ENCODE measurements at places on chromosomes 1 and 21. TPM values are rescaled to one million over a fixed set of nuclear protein-coding genes. Genes with fewer than 3 reads are reported as not detected.

GRCh38 chr21:14096172-14096571 lies 114.6 kb downstream of the LIPI start:
- no peak for DNase-seq

DNA sequence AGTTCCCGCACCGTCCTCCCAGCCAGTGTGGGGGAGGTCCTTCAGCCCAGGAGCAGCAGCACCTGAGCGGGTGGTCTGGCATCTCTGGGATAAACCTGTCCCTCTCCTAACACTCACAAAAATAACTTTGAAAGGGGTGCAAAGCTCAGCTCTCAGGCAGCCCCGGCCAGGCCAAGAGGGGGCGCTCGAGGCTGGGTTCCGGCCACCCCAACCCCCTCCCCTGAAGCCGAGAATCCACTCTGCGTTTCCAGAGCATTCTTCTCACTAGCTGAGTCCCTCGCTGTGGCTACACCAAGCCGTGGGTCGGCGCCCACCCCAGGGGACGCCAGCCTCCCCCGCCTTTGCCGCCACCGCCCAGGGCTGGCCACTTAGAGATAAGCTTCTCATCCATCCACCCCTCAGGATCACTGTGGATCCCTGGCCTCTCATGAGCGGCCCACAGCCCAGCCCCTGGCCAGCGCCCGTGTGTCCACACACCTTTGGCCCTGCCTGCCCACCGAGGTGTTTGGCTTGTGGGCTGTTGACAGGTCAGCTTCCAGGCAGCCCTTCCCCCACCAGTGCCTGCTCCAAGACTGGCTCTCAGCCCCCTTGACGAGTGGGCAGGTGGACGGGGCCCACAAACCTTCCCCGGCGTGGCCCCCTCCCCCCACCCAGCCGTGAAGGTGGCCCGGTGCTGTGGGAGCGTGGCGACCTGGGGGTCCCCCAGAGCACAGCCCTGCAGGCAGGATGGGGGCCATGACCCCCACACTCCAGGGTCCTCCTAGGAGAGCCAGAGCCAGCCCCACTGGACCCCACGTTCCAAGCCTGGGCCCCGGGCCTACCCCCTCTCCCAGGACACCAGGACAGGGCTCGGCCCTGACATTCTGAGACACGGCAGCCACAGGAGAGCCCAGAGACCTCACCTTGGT lies 1.9 kb downstream of the FTCD start:
- no peak for DNase-seq

The C21orf58 gene
- 3.7 TPM for total RNA-seq

DNA sequence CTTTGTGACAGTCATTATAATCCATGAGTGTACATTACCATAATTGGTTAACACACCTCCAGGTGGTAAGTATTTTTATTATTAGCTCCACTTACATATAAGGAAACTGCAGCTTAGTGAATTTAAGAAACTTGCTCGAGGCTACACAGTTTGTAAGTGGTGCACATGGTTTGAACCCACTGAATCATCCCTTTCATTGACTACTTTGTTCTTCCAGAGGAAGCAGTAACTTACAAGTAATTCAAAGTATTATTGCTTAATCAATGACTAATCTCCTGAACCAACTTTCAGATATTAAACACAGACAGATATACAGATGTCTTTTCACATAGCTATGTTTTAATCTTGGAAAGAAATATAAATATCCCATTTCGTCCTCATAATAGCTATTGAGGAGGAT lies 18.7 kb upstream of the CLDN8 start:
- DNase-seq, result no peak

DNA sequence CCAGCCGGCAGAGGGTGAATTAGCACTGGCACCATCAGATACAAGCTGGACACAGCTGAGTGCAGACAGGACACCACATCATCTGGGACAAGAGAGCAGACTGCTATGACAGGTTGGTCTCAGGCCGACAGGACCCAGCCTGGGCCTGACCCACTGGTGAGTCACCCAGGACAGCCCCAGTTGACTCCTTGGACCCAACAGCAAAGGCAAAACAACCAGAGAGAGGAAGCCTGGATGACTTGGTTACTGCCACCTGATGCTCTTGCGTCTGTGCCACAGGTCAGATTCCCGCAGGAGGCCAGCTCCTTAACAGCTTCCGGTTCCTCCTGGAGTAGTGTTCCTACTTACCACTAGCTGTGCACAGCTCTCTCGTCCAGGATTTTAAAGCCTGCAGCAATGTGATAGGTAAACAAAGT lies 18.5 kb downstream of the CCN1 start:
- no peak for DNase-seq

GRCh38 chr1:59973719-59974118 lies 47.1 kb upstream of the CYP2J2 start:
- no peak for DNase-seq

The KCNE1 gene
- 0.26 TPM for total RNA-seq

DNA sequence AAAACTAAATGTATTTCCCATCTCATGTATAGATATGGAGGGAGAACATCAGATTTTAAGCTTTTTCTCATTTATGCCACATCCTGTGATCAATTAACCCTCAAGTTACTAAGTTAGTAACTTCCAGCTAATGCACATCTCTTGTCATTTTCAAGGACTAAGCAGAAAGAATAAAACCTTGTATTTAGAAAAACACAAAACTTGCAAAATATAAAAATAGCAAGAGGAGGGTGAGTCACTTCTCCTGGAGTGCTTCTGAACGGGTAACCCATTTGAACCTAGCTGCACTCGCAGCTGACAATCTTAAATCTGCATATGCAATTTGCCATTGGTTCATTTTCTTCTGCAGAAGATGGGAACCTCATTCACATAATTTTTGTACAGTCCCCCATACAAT lies 500.5 kb downstream of the SETD4 start:
- DNase-seq, result no peak

The OR2T29 gene
- not detected for total RNA-seq

DNA sequence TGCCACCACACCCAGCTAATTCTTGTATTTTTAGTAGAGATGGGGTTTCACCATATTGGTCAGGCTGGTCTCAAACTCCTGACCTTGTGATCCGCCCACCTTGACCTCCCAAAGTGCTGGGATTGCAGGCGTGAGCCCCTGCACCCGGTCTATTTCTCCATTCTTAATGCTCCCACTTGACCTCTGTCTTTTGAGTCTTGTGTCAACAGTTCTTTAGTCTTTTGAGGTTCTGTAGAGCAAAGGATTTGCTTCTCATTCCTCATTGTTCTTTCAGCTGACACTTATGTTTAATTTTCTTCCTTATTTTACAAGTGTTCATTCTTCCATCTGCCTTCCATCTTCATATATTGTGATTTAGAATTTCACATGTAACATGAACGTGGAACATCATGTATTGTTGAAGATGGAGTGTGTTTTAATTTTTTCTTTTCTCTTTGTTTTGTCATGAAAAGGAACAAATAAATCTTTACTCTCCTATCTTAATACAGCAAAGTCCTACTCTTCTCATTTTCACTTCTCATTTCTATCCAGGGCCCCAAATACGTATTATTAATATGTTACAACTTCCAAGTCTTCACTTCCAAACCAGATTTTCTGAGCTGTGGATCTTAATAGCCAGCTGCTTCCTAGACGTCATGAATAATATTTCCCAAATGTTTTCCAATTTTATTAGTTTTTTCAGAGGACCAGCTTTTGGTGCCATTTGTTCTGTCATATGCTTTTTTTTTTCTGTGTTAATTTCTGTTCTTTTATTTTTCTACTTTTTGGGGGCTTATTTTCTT lies 16.9 kb downstream of the MTF2 start:
- DNase-seq, result no peak

The HMGCS2 gene
- total RNA-seq, result not detected

DNA sequence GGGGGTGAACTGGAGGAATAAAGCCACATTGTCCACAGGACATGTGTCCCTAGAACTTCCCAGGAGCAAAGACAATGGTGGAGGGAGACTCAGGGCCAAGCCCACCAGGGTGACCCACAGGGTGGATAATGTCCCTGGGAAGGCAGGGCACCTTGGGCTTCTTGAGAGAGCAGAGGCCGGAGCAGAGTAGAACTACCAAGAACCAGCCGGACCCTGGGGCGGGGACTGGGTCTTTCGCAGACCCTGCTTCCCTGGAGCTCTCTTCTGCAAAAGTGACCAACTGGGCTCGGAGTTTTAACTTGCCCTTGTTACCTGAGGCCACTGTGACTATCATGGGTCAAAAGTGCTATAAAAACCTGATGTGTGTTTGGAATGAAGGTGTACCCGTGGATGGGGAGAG lies 875 bp upstream of the FAM3B start:
- DNase-seq, result no peak

- DNase-seq, result no peak
Measured at GRCh38 chr1:205481629-205482151, 22.8 kb upstream of the CDK18 start.

The PIK3C2B gene
- 13.6 TPM for total RNA-seq

The KMO gene
- total RNA-seq, result 0.91 TPM

The MCOLN2 gene
- 54.8 TPM for total RNA-seq

The OMA1 gene
- total RNA-seq, result 5.4 TPM
